ENCODE measurements at places on chromosomes 12 and 14.

- DNase-seq: peak; percentile 1
Measured at GRCh38 chr12:107801150-107801549, 26.6 kb downstream of the ASCL4 start.

GRCh38 chr12:64663015-64663414, 52.7 kb downstream of the RASSF3 start:
- DNase-seq: no peak

- no peak for DNase-seq
Measured at GRCh38 chr12:91317306-91317705, 134.7 kb upstream of the DCN start.

DNA sequence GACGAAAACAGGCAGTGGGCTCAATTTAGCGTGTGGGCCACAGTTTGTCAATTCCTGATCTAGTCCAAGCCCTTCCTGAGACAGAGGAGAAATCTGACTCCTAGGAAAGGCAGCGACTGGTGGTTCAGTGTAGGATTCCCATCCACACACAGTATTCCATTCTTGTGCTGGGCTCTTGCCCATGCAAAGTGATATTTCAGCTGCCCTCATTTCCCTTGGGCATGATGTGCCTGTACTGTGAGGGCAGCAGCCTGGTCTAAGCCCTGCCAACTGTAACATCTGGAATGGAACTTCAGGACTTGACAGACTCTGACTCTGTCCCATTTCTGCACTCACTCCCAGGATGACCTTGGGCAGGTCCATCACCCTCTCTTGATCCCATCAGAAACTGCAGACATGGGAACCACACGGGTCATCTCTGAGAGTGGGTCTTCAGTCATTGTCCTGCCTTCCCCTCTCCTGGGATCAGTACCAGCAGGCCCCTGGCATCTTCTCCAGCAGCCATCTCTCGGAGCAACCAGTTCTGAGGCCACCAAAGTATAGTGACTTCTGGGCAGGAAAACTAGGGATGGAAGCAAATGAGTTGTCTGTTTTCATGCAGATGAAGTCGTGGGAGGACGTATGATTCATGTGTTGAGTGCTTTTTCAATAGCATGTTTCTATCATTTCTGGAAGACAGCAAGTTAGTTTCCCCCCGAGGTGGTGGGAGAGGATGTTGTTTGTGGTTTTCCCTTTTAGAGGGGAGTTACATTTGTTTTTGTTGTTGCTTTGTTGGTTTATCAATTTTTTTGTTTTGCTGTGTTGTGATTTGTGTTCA, 54.2 kb upstream of the BCL2L14 start:
- peak; percentile 80 for DNase-seq

DNA sequence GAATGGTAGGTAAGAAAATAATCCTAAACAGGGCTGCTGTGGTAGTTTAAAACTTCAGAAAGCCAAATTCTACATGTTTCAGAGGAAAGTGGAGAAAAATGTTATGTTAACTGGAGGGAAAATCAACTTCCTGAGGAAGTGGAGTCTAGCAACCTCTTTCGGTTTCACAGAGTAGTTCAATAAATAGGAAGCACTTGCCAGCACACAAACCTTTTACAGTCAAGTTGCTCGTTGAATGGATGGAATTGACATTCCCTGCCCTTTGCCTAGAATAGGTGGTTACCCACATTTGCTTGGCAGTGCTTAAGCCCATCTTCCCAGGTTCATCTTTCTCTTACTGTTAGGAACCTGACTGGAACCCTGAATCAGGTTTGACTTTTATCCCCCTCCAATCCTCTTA, 15.9 kb downstream of the ANKRD13A start:
- DNase-seq: no peak

- peak; percentile 73 for DNase-seq
Measured at GRCh38 chr14:95268350-95268749, 51.4 kb downstream of the CLMN start.

DNA sequence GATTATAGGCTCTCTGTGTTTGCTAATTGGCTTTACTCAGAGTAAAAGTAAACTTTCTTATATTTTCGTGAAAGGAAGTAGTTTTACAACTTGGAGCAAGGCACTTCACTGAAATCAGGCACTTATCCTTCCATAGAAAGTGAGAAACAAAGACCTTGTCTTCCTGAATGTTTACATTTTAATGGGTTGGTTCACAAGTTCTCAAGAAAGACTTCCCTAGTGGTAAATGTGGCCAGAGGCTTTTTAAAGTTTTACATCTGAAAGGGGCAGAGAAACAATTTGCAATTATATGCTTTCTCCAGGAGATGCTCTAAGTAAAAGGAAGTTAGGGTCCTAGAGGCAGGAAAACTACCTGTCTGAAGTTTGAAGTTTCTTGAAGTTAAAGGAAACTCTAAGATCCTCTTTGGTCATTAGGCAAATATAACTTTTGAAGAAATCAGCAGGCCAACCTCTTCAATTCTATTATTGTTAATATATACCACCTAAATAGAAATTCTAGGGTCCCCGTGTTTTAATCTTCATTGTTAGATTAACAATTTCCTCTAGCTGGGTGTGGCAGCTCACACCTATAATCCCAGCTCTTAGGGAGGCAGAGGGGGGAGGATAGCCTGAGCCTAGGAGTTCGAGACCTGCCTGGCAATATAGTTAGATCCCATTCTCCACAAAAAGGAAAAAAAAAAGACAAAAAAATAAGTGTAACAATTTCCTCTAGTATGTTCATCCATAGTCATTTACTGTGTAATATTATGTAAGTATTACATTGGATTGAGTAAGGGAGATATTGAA, 644.9 kb upstream of the FOXG1 start:
- no peak for DNase-seq

DNA sequence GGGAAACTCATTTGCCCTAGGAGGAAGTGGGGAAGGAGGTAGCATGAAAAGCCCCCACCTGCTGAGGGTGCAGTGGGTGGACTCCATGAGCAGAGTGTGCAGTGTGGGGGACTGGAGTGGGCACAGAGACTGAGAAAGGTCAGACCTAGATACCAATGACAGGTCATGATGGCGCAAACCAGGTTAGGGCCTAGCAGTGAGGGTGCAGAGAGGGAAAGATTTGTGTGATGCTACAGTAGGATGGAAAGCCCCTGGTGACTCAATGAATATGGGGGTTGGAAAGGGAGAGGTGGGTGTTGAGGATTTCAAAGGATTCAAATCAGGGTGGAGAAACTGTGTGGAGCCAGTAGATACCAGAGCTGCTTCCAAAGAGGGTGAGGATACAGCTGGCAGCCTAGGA, 319.2 kb downstream of the DPF3 start:
- no peak for DNase-seq

- DNase-seq: no peak
Measured at GRCh38 chr12:6849427-6849826, 1.7 kb downstream of the CDCA3 start.

- DNase-seq: no peak
Measured at GRCh38 chr12:46110223-46110611, 119.8 kb upstream of the SCAF11 start.

- no peak for DNase-seq
Measured at GRCh38 chr14:74480046-74480445, 13.1 kb downstream of the NPC2 start.

DNA sequence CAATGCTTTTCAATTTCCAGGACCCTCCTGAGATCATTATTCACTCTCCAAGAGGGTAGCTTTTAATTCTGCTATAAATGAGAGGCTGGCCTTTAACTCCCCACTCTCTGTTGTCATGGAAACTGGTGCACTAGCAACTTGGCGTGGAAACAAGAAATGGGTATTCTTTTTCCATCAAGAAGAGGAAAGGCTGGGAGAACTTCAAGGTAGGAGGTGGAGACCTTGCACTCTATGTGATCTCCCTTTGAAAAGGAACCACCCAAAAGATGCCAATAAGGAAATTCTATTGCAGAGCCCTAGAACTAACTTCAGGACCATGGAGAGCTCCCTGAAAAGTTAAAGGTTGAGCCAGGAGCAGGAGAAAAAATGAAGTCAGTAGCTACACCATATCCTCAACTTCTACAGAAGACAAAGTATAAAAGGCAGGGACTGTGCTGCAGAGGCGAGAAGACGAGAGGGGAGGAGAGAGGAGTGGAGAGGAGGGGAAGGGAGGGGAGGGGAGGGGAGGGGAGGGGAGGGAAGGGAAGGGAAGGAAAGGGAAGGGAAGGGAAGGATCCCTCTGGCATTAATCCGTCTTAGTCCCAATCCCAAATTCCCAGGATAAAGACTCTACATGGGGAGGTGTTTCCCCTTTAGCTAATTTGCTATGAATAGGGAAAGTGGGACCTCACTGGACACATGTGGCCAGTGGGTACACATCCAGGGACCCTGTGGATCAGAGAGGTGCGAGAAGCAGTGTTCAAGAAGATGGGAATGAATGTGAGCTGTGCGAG, 46.7 kb upstream of the FICD start:
- DNase-seq: peak; percentile 21

DNA sequence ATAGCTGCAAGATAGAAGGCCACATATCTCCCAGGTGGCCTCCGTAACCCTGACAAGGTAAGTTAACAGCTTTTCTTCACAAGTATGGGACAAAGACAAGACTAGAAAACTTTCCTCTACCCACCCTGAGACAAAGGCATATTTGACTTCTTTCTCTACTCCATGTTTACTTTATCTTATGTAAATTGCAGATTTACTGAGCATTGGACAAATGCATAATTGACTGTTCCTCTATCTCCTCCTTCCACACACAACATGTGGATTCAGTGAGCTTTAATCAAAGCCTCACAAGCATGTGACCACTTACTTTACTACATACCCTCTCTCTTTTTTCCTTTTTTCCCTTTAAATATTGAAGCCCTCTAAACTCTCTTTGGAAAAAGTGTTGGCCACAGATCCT, 289.1 kb upstream of the TMTC1 start:
- DNase-seq: no peak

DNA sequence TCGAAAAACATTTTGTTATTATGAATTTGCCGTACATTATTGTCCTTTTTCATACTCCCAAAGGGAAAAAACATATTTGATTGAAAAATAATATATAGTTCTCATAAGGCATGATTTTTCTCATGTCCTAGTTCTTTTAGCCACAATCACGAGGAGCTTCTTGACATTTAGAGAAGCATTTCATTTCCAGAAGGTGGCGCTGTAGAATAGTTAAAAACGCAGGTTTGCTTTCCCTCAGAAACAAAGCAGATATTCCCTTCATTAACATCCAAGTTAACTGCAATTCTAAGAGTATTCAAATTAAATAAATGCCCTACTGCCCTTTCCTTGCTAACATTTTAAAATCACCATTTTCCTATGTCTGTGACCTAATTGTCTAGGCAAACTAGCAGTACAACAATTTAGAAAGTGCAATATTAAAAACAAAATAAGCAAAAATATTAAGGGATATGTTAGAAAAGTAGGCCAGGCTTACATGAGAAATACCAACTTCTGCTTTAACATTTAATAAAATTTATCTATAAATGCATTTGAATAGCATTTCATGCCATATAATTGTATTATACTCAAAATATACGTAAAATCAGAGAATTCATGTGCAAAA, 10.9 kb upstream of the PIK3C2G start:
- DNase-seq: peak; percentile 46

DNA sequence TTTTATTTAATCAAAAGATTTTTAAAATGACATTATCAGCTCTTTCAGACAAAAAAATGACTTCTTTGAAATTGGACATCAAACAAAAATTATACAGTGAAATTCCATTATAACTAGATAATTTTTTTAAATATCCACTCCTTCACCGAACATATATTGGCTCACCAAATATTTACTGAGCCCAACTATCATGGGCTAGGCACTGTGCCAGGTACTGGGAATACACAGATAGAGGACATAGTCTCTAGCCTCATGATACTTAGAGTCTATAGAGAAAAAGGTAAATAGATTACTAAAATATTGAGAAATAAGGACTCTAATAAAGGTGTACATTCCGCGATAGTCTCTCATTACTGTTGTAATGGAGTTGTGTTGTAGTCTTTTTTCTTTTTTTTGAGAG, 219.9 kb downstream of the SEC23A start:
- DNase-seq: no peak

DNA sequence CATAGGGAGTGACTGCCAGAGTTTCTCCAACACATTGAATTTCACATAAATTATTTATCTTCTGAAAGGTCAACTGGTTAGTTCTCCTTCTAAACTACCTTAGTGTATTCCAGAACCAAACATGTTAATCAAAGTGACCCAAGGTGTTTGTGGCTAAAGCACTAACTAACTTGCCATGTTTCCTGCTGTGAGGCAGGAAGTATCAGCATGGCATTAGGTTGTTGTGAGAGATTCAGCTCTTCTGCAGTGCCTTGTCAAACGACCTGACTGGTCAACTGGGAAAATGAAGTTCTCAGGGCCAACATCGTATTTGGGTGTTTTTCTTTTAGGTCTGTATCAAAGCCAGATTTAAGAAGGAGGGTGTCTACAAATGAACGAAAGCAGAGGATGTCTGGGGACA, 448.1 kb downstream of the APAF1 start:
- DNase-seq: no peak

DNA sequence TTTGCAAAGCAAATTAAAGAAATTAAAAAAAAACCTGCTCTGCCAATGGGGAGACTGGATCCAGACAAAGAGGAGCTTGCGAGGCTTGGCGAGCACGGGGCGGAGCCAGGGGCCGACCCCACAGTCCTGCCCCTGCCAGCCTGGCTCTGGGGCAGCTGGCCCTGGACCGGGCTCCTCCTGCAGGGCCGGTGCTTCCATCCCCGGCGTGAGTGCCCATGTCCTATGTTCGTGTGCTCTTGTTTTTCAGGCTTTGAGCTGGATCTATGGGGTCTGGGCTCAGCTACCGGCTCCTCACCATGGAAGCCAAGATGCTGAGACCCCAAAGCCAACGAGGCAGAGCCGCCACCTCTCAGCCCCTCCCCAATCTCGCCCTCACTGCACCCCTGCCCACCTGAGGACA, 176.8 kb downstream of the KIF26A start:
- no peak for DNase-seq

DNA sequence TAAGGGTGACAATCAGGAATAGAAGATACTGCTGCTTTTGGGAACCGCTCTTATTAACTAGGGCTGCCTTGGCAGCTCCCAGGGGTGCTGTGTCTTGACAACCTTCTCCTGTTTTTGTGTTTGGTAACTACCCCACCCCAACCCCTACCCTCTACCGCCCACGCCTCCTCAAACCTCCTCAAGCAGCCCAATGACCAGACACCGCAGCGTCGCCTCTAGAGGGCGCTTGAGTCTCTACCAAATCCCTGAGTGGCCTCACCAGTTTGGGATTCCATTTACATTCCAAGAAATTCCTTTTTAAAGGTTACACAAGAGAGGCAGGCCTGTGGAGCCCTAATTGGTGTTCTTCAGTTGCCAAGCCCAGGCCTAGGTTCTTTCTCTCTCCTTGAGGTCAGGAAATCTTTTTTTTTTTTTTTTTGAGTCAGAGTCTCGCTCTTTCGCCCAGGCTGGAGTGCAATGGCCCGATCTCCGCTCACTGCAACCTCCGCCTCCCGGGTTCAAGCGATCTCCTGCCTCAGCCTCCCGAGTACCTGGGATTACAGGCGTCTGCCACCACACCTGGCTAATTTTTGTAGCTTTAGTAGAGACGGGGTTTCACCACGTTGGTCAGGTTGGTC, 72.4 kb upstream of the USP44 start:
- DNase-seq: peak; percentile 30
